Posterior vena cava (tissue), 2 donors: ENCODE measurements at places on chromosomes 2 and 18. TPM values are rescaled to one million over a fixed set of nuclear protein-coding genes. Genes with fewer than 3 reads are reported as not detected.

- no peak for DNase-seq
Measured at GRCh38 chr18:11502368-11502767, 107.0 kb upstream of the SLC35G4 start.

GRCh38 chr2:96359866-96360265, 24.3 kb downstream of the NCAPH start:
- DNase-seq = no peak

- no peak for DNase-seq
Measured at GRCh38 chr2:10169053-10169578, 46.6 kb downstream of the RRM2 start.

- no peak for DNase-seq
Measured at GRCh38 chr2:60474301-60474700, 79.2 kb downstream of the BCL11A start.

Gene C2orf66
- total RNA-seq = not detected

DNA sequence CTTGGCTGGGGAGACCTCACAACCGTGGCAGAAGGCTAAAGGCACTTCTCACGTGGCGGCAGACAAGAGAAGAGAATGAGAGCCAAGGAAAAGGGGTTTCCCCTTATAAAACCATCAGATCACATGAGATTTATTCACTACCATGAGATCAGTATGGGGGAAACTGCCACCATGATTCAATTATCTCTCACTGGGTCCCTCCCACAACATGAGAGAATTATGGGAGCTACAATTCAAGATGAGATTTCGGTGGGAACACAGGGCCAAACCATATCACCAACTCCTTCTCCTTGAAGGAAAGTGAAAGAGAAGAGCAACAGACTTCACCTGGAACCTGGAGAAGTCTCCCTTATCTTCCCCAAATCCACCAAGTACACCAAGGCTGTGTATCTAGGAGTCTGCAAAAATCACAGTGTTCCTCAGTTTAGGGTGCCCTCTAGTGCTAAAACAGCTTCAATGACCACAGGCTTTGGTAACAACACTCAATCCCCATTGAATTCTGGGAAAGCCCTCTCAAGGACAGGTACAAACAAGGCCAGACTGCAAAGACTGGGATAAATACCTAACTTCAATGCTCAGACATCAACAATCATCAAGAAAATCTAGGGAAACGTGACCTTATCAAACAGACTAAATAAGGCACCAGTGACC, 148.8 kb upstream of the SRD5A2 start:
- no peak for DNase-seq

GRCh38 chr18:13676471-13676870, 49.9 kb downstream of the FAM210A start:
- no peak for DNase-seq

Gene GAREM2
- 6.9 TPM for total RNA-seq

DNA sequence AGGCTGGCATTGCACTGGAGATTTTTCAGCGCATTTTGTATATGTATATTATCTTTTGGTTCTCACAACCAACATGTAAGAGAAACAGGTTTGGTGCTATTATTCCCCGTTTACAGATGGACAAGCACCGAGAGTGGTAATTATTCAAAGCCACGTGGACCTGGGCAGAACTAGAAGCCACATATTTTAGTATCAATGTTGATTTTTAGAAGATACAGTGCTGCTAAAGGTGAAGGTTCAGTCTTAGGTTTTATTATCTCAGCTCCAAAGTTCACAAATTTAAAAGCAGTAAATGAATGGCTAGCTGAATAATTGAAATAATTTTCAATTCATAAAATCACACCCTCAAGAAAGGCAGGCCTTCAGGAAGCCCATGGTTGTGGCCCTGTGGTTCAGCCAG, 400.6 kb upstream of the ID2 start:
- no peak for DNase-seq

Gene WNT6
- 0.24 TPM for total RNA-seq

GRCh38 chr2:194545978-194546377, 1111.0 kb upstream of the SLC39A10 start:
- DNase-seq = no peak

Gene EVA1A
- 1.1 TPM for total RNA-seq

DNA sequence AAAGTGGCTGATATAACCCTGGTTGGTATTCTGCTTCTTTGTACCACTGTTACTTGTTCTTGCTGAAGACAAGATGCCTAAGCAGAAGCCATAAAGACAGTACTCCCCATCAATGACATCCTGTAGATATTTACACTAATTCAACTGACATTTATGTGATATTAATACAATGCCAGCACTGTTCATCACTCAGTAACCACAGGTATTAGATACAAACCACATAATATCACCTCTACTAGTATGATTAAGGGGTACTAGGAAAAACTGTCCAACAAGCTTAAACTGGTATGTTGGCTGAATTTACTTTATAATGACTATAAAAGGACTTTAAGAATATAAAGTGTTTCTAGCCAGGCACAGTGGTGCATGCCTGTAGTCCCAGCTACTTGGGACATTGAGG, 65.8 kb downstream of the RTN4 start:
- no peak for DNase-seq

Gene CNDP2
- 75.0 TPM for total RNA-seq

DNA sequence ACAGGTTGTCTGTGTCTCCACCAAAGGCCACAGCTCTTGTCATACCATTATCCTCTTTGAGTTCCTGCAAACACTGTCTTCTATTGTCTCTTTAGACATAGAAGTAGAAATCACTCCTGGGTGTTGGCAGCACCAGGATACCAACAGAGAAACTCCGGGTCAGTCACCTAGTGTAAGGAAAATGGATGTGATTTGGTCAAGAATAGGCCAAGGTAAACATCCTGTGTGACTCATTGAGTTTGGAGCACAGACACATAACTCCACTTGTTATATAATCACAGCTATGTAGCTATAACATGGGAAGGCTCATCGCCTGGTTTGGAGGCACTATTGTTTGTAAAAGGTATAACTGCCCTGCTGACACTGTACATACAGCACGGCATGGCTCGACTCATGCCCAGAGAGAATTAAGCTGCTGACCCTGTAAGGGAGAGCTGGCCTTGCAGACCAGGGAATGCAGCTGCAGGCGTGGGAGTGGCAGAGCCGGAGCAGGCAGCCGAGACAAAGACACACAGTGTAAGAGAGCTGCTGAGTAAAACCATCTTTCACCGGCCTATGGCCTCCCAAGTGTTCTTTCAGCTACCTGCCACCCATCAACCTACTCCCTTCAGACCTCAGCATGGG, 3.4 kb upstream of the TXNL1 start:
- DNase-seq = no peak

GRCh38 chr2:51093016-51093415, 61.1 kb upstream of the NRXN1 start:
- no peak for DNase-seq

- peak; percentile 60 for DNase-seq
Measured at GRCh38 chr2:119005555-119005954, 63.6 kb downstream of the MARCO start.

DNA sequence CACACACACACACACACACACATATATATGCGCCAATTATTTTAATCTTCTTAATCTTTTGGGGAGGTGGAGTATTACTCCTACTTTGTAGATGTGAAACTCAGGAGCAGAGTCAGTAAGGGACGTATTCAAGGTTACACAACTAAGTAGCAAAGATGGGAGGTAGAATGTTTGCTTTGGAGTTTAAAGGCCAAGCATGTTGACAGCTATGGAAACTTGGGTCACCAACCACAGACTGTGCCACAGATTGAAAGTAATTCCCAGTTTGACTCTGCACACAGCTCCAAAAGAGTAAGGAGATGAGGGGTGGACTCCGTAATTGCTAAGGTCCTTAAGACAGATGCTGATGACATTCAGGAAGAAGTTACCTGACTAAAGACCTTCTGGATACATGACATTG, 124.8 kb upstream of the ITGB6 start:
- no peak for DNase-seq

- no peak for DNase-seq
Measured at GRCh38 chr2:218745559-218746469, 35.2 kb downstream of the TTLL4 start.

- DNase-seq = no peak
Measured at GRCh38 chr2:172985139-172985892, 90.3 kb upstream of the MAP3K20 start.

DNA sequence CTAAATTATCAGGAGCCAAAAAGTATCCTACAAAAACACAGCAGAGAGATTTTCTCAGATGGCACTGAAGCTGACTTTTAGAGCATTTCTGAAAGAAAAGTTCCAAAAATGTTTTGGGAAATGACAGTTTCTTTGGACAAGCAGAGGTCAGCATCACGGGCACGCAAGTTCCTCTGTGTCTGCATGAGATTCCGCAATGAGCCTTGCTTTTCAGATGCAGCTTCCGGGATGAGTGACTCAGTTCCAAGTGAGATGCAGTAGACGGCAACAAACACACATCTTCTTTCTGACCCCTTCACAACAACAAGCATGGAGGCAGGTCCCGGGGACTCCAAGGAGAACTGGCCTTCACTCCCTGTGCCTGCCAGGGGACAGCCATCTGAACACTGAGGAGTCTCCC, 76.6 kb downstream of the EIPR1 start:
- DNase-seq = peak; percentile 30

Gene GPR45
- not detected for total RNA-seq

Gene FAP
- total RNA-seq = 54.8 TPM

DNA sequence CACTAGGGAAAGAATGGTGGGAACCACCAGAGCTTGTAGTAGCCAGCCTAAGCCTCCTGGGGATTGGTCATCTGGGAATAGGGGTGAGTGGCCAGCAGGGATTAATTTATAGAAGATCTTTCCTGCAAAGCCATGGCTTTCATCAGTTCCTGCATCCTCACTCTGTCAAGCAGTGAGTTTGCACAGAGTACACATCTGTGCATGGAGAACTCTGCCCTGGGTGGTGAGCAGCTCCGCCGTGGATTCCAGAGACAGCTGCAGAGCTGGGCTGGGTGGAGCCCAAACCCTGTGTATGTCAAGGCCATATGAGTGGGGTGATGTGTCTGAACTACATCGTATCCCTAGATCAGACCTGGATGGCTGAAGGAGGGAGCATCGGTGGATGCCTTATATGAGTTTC, 182.2 kb downstream of the GLI2 start:
- DNase-seq = no peak

- peak; percentile 45 for DNase-seq
Measured at GRCh38 chr2:20231159-20231558, 6.2 kb upstream of the SDC1 start.

GRCh38 chr2:65477590-65477989, 45.2 kb upstream of the SPRED2 start:
- DNase-seq = no peak

- DNase-seq = no peak
Measured at GRCh38 chr2:234203135-234203984, 152.9 kb downstream of the SPP2 start.

Gene SP9
- total RNA-seq = not detected

DNA sequence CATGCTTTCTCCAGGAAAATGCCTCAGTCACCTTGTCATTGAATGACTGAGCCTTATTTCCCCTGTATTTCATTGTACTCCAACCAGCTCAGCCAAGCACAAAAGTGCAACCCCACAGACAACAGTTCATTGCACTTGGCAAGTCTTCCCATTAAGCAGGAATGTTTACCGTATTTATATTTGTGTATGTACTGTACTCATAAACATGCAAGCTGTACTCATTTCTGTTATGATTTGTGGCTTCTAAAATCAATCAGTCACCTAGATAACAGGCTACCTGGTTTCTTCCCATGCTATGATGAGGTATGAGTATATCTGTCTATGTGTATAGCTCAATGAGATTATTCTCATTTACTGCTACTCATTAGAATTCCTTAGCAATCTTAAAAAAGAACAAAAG, 505.5 kb upstream of the FAM98A start:
- no peak for DNase-seq

- DNase-seq = no peak
Measured at GRCh38 chr2:173017646-173018420, 57.8 kb upstream of the MAP3K20 start.

Gene LIPG
- total RNA-seq = 1.7 TPM

DNA sequence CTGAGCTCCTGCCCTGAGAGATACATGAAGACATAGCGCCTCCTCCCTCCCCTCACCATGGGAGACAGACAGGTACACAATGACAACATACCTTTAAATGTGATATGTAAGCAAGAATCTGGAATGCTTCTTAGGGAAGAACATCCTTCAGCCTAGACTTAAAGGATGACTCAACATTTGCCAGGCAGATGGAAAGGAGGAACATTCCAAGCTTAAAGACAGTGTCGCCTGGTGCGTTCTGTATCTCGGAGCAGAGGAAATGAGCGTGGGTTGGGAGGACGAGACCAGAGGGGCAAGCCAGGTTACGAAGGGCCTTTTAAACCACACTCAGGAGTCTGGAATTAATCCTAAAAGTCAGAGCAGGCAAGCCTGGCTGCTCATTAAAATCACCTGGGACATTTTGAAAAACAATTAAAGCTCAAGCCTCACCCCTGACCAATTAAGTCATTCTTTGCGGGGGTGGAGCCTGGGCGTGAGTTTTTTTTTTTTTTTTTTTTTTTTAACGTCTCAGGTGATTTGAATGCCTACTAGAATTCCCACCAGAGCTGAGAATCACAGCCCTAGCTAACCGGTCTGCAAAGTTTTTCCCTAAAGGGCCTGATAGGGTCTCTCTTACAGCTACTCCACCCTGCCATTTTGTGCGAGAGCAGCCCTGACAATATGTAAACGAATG, 131.2 kb upstream of the SEC11C start:
- no peak for DNase-seq

Gene NEU4
- total RNA-seq = not detected

Gene SCLY
- 11.5 TPM for total RNA-seq

DNA sequence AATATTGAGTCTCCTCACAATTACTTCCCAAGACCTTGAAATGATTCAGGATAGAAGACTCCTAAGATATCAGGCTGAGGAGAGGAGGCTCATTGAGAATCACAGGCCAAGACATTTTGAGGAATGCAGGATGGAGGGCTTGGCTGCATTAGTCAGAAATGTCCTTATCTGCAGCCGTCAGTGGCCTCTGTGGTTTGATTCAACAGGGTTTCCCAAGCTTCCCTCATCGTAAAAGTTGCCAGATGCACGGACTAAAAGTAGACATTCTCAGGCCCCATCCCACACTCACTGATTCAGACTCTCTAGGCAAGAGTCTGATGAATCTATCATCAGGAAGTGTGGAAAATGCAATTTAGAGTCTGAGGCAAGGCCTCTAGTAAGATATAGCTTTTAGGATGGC, 34.0 kb upstream of the TMEM178A start:
- no peak for DNase-seq
